NCI-H526 treated with DMSO at 0.1 percent for 48 hours (cell line): ENCODE measurements at places on chromosomes 16 and 17.

DNA sequence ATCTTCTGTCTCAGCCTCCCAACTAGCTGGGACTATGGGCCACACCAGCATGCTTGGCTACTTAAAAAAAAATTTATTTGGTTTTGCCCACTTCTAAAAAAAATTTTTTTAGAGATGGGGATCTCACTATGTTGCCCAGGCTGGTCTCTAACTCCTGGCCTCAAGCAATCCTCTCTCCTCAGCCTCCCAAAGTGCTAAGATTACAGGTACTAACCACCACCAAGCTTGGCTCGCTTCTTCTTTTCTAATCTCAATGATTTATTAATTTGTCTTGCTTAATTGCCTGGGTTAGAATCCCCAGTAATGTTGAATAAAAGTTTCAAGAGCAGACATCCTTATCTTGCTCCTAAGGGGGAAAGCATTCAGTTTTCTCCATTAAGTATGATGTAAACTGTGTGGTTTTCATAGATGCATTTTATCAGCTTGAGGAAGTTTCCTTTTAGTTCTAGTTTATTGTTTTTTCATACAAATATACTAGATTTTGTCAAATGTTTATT is 65.8 kb upstream of the NACA2 start:
- no peak for DNase-seq

DNA sequence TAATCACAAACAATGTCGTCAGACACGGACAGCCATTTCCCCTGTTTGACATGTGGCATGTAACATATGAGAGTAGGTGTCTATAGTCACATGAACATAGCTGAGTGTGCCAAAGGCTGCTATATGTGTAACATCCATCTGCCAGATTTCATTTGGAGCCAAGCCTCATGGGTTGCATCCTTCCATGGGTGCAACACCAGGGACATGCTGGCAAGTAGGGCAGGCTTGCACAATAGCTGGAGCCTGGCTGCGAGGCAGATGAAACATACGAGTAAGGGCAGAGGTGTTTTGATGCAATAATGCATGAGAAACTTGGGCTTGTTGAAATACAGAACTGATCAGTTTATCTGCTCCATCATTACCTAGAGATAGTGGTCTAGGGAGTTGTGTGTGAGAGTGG is 9.0 kb upstream of the ZNF689 start:
- no peak for DNase-seq

GRCh38 chr17:44069974-44070454 is 521 bp upstream of the G6PC3 start:
- peak; percentile 64 for DNase-seq

GRCh38 chr17:50151937-50152547 is 1.6 kb upstream of the PPP1R9B start:
- DNase-seq = peak; percentile 86

- DNase-seq = no peak
These were observed 194.5 kb upstream of the CDH13 start for GRCh38 chr16:82432261-82432660.

DNA sequence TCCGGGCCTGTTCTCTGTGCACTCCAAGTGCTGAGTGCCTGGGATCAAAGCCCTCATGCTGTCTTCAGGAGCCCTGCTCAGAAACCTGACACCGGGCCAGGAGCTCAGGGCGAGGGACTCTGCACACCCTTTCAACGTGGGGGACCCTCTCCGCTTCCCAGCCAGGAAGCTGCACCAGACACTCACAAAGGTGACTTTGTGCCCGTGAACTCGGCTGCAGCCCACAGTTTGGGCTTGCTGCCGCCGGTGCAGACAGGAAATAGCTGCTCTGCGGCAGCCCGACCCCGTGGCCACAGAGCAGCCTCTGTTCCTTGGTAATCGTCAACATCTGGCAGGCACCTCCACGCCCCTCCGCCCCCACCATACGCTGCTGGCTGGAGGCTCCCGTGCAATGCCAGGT is 93.4 kb upstream of the METRNL start:
- no peak for DNase-seq

DNA sequence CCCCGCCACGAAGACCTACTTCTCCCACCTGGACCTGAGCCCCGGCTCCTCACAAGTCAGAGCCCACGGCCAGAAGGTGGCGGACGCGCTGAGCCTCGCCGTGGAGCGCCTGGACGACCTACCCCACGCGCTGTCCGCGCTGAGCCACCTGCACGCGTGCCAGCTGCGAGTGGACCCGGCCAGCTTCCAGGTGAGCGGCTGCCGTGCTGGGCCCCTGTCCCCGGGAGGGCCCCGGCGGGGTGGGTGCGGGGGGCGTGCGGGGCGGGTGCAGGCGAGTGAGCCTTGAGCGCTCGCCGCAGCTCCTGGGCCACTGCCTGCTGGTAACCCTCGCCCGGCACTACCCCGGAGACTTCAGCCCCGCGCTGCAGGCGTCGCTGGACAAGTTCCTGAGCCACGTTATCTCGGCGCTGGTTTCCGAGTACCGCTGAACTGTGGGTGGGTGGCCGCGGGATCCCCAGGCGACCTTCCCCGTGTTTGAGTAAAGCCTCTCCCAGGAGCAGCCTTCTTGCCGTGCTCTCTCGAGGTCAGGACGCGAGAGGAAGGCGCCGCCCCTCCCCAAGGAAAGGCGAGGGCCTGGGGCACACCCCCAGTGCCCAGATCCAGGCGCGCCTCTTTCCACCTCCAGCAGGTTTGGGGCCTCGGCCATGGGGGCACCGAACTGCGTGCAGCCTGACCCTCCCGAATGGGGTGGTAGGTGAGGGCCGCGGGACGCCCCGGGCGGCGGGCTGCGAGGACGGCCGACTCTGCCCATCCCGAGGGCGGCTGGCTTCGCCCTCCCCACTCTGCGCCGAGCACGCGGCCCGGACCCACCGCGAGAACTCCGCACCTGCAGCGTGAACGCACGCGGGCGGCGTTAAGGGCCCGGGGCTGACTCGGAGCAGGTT is 664 bp downstream of the HBQ1 start:
- DNase-seq = peak; percentile 20

GRCh38 chr17:7589891-7590691 is at the start of gene SOX15:
Gene SOX15 (minus strand): TSS chr17:7590094. CDS start chr17:7589676, 418 bp downstream.
- DNase-seq = no peak

DNA sequence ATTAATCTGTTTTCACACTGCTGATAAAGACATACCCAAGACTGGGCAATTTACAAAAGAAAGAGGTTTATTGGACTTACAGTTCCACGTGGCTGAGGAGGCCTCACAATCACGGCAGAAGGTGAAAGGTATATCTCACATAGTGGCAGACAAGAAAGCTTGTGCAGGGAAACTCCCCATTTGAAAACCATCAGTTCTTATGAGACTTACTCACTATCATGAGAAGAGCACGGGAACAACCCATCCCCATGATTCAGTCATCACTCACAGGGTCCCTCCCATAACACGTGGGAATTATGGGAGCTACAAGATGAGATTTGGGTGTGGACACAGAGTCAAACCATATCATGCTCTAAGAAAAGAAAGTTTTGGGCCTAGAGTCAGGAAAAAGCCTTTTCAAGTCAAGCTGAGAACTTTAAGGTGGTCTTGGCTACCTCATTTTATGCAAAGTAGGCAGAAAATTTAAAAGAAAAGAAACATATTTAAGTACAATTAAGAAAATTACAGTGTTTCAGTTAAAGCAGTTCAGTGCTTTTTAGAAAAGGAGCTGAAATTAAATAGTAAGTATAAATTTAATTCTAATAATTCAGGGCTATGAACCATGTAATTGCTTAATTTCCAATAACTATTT is 24.9 kb upstream of the CRYM start:
- DNase-seq = no peak

- DNase-seq = no peak
These were observed 62.4 kb upstream of the PMFBP1 start for GRCh38 chr16:72234387-72234786.

DNA sequence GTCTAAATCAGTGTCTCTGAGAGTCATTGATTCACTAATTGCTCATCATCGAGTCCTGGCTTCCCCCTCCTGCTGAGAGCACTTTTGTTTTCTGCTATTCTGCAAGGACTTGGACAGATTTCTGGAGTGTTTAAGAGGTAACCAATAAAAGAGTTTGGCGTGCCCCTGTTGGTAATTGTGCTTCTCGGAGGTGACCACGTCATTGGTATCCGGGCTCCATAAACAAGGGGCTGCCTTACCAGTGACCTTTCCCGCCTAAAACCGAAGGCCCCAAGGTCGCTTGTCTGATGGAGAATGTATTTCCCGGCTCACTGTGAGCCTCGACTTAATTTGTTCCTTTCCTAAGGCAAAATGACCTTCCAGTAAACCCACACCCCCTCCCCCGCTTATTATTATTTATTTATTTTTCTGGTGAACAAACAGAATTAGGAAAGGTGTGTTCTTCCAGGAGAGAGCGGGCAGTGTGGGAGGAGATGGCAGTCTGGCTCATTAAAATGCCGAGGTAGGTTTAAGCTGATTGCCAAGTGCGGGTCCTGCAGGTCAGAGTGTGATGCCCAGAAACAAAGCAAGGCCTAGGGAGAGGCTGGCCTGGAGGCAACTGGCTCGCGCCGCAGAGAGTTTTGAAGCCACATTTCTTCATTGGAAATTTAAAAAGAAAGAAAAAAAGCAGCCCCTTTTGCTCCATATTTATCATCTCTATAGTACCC is 30.2 kb downstream of the MSI2 start:
- no peak for DNase-seq

DNA sequence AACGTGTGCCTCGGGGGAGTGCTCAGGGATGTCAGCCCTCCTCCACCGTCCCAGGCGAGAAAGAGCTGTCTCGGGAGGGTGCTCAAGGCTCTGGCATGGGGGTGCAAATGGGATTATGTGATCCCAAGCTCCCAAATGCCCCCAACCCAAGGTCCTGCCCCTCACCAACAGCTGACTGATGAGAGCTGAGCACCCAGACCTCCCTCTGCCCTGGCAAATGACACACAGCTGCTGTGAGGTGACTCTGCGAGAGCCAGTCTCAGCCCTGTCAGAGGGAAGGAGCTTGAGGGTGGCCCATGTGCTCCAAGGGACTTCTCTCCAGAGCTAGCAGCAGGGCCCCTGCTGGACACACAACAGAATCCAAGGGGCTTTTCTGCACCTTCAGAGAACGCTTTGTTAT is 7.7 kb downstream of the CDH5 start:
- no peak for DNase-seq

DNA sequence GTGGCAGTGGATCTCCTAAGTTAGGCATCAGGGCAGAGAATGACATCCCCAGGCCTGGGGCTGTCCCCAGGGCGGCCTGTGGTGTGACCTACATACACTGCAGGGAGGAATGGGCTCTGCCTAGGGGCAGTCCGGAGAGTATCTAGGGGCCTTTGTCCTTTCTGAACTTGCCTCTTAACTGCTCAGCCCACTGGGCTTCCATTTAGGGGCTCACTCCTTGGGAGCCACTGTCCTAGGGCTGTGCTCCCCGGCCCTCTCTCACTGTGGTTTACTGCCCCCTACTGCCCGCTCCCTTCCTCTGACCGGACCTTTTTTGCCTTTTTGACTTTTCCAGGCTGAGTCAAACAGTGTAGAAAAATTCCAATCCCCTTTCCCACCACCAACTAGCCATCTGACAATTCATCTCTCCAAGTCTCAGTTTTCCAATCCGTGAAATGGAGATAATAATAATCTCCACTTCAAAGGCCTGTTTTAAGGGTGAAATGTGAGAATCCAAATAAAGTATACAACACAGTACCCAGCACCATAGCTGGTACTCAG is 66.8 kb downstream of the DNAH3 start:
- peak; percentile 32 for DNase-seq

DNA sequence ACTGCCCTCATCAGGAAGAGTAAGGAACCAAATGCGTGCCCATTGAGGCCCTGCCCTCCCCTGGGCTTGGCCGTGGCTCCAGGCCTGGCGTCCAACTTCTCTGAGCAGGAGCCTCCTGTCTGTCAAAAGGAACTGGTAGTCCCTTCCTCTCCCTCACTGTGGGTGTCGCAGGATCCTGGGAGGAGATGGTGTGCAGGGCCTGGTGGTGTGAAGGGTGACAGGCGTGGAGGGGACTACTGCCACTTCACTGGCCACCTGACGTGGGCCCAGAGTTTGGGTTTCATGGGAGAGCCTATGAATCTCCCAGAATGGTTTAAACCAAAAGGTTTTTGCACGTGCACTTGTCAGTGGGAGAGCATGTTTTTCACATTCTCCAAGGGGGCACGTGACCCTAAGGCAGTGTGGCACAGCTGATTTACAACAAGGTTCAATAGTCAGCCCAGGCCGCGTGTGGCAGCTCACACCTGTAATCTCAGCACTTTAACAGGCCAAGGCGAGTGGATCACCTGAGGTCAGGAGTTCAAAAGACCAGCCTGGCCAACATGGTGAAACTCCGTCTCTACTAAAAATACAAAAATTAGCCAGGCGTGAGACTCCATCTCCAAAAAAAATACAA is 12.5 kb downstream of the ARL2BP start:
- no peak for DNase-seq

- DNase-seq = no peak
These were observed 13.8 kb upstream of the CCL17 start for GRCh38 chr16:57390636-57391295.

DNA sequence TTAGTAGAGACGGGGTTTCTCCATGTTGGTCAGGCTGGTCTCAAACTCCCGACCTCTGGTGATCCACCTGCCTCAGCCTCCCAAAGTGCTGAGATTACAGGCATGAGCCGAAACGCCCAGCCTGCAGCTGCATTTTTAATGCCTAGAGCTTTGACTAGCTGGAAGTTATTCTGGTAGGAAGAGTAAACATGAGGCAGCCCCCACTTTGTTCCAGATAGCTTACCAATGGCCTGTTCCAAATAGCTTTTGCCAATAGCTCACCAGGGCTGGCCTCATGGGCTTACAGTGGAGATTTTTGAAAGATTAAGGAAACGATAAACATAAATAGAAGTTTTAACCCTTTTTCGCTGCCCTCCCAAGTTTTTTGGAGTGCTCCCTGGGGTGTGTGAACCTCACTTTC is 9.8 kb downstream of the TRPV2 start:
- DNase-seq = no peak

DNA sequence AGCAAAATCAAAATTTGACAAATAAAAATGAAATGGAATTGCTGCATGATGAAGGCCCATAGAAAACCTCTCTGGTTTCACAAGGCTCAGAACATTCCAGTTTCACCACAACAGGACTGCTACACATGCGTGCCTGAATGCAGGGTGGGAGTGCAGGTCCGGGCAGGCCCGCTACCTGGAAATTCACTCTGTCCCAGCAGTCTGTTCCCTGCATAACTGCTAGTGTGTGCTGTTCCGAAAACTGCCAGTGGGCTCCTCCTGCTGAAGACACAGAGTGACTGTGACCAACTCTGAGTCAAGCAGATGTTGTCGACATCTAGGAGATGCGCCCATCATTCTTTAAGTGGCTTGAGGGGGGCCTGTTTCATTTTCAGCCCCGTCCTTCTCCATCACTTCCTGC is 284.8 kb upstream of the MAF start:
- DNase-seq = no peak

DNA sequence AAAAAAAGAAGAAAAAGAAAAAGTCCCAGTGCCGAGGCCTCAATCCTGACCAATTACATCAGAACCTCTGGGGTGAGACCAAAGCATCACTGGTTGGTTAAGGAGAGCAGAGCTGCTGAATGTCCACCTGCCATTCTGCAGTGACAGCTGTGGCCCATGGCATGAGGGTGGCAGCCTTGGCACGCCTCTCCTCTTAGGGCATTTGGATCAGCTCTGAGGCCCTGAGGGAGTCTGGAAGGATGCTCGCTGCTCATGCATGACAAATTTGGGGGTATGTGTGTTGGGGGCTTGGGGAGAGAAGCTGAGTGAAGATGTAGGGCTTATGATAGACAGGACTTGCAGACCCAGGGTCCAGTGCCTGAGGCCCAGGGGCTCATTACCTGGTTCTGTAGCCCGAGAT is 26.3 kb downstream of the MYLK3 start:
- DNase-seq = no peak
